ENCODE measurements at places on chromosomes 11 and 22.

GRCh38 chr22:42500836-42501179 lies 18.8 kb downstream of the RRP7A start:
- no peak for DNase-seq

DNA sequence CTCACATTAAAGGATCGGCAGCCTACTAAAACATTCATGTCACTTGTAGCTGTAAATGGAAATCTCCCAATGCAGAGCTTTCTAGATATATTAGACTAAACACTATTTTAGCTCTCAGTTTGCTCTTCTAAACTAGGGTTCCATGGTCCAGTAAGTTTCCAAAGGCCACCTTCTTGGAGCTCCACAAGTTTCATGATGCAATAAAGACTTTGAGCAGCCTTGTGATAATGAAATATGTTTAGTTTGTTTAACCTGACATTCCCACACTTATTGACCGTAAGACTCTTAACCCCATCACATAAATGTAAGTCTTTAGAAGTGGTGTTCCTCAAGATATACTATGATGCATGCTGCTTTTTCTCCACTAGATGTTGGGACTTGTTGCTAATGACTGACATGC lies 87.7 kb downstream of the TRIM44 start:
- no peak for DNase-seq

GRCh38 chr11:86068138-86068871 lies 579 bp downstream of the PICALM start:
- DNase-seq, result peak; percentile 31

DNA sequence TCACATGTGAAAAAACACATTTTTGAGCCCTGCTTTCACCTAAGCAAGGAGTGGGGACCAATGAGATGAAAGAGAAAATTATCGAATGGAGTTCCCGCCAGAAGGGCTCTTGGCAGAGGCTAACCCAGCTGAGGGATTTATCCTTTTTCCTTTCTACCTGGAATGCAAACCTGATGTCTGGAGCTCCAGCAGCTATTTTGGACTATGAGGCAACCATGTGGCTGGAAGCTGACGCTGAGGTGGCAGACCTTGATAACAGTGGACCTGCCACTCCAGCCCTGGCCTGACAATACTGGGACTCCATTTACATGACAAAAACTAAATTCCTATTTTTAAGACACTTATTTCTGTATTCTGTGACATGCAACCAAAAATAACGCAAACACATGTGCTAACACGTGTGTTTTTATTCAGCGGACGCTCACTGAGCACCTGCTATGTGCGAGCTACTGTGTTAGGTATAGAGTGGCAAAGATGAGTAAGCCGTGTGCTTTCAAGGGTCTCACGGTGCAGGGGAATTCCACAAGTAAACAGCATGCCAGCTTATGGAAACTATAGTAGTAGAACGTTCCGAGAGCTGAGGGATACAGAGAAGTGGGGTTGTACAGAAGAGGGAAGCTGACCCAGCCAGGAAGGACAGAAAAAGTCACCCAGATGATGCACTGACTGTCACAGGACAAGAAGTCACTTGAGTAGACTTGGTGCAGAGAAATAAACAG lies 19.1 kb upstream of the ISX start:
- DNase-seq, result no peak

DNA sequence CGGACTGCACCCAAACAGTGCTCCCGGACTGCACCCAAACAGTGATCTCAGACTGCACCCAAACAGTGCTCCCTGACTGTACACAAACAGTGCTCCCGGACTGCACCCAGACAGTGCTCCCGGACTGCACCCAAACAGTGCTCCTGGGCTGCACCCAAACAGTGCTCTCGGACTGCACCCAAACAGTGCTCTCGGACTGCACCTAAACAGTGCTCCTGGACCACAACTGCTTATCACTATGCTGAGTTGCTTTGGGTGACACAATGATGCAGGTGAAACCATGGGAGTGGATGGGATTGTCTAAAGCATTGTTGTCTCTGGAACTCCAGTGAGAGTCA lies 90.4 kb downstream of the FBXO7 start:
- DNase-seq, result no peak

- no peak for DNase-seq
These were observed 23.7 kb downstream of the PAK1 start for GRCh38 chr11:77450227-77450626.

GRCh38 chr11:100991541-100991940 lies 138.1 kb downstream of the PGR start:
- DNase-seq, result peak; percentile 17

DNA sequence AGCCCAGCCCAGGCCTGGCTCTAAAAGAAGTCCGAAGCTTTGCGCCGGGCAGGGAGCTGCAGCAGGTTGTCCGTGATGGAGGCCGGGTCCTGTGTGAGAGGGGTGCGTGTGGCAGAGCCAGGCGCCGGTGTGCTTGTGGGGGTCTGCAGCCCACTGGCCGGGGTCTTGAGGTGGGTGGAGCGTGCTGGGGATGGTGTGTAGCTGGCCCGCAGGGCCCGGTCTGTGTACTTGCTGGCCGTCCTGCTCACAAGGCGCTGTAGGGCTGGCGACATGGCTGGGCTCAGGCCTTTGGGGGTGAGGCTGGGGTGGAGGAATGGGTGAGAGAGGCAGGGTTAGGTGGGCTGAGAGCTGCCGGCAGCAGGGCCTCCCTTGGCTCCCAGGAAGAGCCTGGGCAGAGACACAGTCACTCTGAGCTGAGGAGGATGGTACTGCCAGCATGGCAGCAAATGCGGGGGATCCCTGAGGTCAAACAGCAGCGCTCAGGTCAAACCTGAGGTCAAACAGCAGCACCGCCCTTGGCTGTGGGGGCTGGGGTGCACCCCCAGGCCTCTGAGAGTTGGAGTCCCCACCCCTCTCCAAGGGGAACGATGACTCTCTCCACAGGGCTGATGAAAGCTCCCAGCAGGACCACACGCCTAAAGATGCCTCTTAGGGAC lies 3.2 kb downstream of the TSSK2 start:
- DNase-seq, result no peak

DNA sequence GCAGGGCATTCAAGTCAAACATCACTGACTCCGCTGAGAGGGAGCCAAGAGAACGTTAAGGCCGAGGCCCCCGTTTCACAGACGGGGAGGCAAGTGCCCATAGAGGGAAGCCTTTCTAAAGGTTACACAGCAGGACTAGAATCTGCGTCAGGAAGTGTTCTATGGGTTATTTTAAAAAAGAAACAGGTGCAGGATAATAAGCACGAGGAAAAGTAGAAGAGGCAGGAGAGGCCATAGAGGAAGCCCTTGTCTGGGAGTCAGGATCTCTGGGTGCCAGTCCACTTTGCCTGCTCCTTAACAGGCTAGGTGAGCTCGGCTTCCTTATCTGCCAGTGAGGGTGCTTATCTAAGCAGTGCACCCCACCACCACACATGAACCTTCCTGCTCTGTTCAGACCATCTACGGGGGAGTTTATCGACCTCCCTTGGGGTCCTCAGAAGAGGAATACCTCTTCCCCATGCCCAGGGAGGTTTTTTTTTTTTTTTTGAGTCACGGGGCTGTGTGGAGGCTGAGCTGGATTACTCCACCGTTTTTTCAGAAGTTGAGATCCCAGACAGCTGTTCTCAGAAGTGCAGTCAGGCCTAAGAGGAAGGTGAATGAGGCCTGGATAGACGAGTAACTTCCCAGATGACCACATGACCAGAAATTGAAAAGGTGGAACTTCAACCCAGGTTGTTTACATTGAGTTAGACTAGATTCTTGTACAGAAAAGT lies 1.2 kb upstream of the FCHSD2 start:
- DNase-seq, result no peak

DNA sequence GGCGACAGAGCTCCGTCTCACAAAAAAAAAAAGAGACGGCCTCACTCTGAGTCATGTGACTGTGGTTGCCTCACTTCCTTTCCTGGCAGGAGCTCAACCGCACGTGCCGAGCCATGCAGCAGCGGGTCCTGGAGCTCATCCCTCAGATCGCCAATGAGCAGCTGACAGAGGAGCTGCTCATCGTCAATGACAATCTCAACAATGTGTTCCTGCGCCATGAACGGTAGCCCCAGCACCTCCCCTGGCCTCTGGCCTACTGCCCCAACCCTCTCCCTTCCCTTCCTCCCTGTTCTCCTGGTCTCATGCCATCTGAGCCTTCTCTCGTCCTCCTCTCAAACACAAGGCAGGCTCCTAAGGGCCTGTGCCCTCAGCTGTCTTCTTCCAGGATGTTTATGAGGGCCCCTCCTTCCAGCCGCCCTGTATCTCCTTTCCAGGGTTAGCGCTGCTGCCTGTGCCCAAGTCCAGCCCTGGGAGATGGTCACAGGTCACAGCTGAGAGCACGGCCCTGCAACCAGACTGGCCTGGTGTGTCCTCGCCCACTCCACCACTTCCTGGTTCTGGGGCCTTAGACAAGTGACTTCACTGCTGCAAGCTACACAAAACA lies 30.7 kb downstream of the TOM1 start:
- DNase-seq, result peak; percentile 84

- no peak for DNase-seq
These were observed 54.7 kb downstream of the PHF21B start for GRCh38 chr22:44955102-44955501.

DNA sequence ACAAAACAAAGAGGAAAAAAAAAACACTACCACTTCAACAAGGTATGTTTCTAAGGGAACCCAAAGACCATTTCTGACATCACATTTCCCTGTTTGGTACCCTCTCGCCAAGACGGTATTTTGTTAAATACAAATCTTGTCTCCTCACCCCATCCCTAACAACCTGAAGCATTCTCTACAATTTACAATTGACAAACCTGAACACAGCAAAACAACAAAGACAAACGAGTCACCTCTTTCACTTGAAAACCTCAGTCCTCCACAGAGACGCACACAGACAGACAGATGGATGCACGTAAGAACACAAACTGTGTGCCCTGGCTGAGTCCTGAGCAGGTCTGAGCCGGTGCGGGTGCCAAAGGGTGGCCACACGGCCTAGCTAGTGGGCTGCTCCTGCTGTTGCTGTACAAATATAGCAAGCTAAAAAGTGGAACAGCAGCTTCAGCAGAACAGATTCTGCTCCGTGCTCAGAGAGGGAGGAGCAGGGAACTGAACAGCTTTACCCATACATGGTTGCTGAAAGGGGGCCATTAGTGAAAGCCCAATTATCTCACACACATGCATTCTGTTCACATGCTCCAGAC lies 28.5 kb downstream of the CELF1 start:
- DNase-seq, result no peak

GRCh38 chr11:122707901-122708300 lies 52.4 kb downstream of the UBASH3B start:
- no peak for DNase-seq

- no peak for DNase-seq
These were observed 128.7 kb downstream of the C11orf58 start for GRCh38 chr11:16867097-16867496.

DNA sequence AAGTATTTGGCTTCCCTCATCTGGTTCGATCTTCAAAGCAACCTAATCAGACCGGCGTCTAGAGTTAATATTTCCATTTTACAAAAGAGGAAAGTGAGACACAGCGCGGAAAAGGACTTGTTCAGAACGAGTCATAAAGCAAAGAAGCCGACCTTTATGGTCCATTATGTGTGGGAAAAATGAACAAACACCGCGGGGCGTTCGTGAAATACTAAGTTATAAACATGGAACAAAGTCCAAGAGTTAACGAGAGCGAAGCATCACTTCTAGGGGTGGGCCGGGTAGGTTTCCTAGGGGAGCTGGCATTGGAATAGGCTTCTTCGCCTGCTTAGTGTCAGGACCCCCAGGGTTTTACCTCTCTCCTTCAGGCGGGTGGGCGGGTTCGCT lies 575 bp downstream of the DUSP18 start:
- no peak for DNase-seq

GRCh38 chr11:64123679-64124078 lies 42.2 kb downstream of the MACROD1 start:
- DNase-seq, result no peak

DNA sequence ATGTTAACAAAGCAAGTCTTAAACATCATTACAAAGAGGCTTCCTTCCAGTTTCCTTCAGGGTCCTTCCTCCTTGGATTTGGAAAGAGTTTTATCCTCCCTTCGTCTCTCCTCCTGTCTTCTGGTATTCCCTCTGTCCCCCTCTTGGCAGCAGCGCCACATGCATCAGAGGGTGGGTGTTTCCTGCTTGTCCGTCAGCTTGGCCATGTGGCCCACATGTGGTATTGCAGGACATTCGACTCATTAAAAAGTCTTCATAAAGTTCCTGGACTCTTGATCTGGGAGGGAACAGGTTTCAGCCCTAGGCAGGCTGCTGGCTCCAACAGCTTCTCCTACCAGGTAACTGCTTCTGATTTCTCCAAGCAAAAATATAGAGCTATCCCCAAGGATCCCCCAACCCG lies 189.8 kb downstream of the CSNK2A3 start:
- DNase-seq, result peak; percentile 17

GRCh38 chr11:124892750-124893454 lies 4.8 kb downstream of the ROBO4 start:
- no peak for DNase-seq

GRCh38 chr11:47510209-47510608 lies 42.7 kb downstream of the CELF1 start:
- DNase-seq, result no peak

DNA sequence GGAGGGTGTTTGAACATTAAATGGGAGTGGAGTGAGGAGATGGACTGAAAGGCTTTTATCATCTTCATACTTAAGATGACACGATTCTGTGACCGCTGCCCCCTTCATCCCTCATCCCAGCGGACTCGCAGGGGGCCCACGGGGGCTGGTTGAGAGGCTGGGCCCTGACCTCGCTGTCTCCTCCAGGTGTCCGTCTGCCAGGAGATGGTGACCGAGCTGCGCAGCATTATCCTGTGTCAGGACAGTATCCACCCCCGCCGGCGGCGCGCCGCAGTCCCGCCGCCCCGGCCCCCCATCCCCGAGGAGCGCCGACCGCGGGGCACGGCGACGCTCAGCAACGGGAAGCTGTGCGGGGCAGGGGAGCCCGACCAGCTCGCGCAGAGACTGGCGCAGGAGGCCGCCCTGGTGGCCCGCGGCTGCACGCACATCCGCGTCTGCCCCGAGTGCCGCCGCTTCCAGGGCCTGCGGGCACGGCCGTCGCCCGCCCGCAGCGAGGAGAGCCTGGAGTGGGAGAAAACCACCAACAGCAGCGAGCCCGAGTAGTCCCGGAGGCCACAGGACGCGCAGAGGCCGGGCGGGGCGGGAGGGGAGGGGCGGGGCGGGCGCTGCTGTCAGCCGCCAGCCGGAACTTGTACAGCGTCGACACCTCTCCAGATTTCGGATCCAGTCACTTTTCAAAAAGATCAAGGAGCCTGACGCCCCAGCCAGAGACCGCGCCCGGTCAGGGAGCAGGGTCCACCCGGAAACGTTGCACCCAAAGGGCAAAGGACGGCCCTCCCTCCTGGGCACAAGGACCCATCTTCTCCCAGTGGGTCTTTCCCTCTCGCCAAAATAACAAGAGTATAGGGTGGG lies 38.0 kb upstream of the TBCEL start:
- peak; percentile 48 for DNase-seq

DNA sequence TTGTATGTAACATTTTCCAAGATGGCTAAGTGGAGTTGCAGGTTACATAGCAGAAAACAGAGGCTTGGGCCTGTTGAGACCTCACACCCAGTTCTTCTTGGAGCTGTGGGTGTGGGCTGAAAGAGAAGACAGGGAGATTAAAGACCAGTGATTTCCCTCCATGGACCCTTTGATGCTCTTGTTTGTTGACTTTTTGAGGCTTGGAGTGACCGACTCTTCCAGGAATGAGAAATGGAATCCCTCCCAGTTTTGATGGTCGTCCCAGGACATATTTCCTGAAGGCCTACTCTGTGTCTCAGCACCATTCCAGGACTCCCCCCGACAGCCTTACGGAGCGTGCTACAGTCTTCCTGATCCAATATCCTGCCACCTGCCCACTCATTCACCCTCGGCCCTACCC lies 96.9 kb downstream of the PTPRJ start:
- no peak for DNase-seq

Data from fibroblast of skin of abdomen (primary cell).